ENCODE measurements at places on chromosomes 7 and 10. TPM values are rescaled to one million over a fixed set of nuclear protein-coding genes. Genes with fewer than 3 reads are reported as not detected.

KCNH2 gene
- total RNA-seq: not detected

TMEM273 gene
- not detected for total RNA-seq

MICU1 gene
- total RNA-seq: 29.4 TPM

TFR2 gene
- 0.34 TPM for total RNA-seq

PPP1R3C gene
- total RNA-seq: 2.2 TPM

CFAP70 gene
- 0.28 TPM for total RNA-seq

ZFAND2A gene
- 19.9 TPM for total RNA-seq

RNF148 gene
- total RNA-seq: not detected

FKBP6 gene
- not detected for total RNA-seq

SKIDA1 gene
- total RNA-seq: 0.32 TPM

LZTS2 gene
- total RNA-seq: 38.0 TPM

TDRD1 gene
- total RNA-seq: not detected
